GM23248 (cell line): ENCODE measurements at places on chromosomes 16 and 17.

DNA sequence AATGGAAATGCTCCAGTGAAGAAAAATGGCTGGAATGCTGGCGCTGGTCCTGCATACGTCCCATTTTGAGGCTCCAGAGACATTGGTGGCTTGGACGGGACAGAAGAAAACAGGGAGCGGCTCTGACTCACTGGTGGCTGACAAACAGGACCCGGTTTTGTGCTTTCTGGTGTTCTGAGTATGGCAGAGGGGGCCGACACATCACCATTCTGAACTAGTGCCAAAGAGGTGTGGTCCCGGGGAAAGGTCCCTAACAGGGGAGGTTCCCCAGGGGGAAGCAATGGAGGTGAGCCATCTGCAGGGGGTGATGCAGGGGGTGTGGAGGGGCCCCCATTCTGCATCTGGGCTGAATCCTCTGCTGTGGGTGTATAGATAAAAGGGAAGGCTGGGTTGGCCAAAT lies 8.3 kb downstream of the ANKRD40 start:
- peak; percentile 52 for DNase-seq

GRCh38 chr16:68992521-68992920 lies 112.9 kb upstream of the HAS3 start:
- DNase-seq: peak; percentile 73

- DNase-seq: peak; percentile 76
Measured at GRCh38 chr16:814974-815373, 14.4 kb upstream of the GNG13 start.

GRCh38 chr16:3696425-3697218 lies 20.7 kb downstream of the TRAP1 start:
- DNase-seq: peak; percentile 56

GRCh38 chr17:45298546-45299285 lies 18.1 kb downstream of the MAP3K14 start:
- DNase-seq: peak; percentile 64

DNA sequence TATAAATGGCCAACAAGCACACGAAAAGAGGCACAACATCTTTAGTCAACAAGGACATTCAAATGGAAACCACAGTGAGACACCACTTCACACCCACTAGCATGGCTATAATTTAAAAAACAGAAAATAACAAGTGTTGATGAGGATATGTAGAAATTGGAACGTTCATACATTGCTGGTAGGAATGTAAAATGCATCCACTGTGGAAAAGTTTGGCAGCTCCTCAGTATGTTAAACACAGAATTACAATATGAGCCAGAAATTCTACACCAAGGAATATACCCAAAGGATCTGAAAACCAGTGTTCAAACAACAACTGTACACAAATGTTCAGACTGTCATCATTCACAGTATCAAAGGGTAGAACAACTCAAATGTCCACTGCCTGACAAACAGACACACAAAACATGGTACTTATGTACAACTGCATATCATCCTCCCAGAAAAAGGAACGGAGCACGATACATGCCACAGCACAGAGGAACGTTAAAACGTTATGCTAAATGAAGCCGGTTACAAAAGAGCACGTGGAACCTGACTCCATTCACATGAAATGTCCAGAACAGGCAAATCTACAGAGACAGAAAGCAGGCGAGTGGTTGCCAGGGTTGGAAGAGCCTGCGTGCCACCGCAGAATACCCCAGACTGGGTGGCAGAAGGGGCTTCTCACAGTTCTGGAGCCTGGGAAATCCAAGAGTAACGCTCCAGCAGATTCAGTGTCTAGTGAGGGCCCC lies 32.8 kb upstream of the METRNL start:
- no peak for DNase-seq

GRCh38 chr17:58278661-58279015 lies 2.1 kb downstream of the MPO start:
- peak; percentile 51 for DNase-seq

GRCh38 chr17:60333628-60334031 lies 58.3 kb downstream of the USP32 start:
- DNase-seq: no peak

DNA sequence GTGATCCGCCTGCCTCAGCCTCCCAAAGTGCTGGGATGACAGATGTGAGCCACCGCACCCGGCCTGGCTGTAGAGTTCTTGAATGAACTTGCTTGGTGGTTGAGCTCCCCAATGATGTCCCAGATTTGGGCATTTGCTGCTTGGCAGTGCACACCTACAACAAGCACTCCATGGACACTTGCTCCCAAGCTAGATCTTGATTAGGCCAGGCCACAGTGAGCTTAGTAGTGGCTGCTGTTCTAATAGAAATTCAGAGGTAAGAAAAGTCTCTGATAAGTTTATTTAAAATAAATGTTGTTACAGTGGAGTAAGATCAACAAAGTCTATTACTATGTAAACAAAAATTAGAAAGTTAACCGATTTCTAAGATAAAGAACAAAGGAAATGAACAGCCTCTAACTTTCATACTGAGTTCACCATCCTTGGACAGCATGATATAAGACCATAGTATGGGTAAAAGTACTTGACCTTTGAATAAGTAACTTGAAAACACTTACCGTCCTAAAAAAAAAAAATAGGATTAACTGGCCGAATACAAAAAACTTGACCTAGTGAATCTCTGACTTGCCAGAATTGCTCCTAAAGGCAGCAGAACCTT lies 951 bp downstream of the TMED6 start:
- DNase-seq: no peak

DNA sequence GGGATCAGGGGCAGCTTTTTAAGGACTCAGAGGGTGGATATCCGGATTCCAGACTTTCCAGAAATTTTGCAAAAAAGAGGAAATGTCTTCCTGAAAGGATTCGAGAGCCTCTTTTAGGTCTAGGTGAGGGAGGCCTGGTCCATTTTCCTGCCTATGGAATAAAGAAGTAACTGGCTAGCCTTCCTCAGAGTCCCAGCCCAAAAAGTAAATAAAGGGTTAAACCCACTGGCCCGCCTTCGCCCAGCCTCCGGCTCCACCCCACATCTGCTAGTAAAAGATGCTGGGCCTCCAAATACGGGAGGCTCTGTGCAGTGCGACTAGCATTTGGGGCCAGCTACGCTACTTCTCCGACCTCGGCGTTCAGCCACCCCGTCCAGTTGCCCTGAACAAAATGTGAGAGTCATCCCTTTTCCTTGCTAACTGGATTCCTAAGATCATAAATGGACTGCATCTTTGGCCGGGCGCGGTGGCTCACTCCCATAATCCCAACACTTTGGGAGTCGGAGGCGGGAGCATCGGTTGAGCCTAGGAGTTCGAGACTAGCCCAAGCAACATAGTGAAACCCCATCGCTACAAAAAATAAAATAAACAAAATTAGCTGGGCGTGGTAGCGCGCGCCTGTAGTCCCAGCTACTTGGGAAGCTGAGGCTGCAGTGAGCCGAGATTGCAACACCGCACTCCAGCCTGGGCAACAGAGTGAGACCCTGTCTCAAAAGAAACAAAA lies 824 bp upstream of the MPP2 start:
- DNase-seq: peak; percentile 90

DNA sequence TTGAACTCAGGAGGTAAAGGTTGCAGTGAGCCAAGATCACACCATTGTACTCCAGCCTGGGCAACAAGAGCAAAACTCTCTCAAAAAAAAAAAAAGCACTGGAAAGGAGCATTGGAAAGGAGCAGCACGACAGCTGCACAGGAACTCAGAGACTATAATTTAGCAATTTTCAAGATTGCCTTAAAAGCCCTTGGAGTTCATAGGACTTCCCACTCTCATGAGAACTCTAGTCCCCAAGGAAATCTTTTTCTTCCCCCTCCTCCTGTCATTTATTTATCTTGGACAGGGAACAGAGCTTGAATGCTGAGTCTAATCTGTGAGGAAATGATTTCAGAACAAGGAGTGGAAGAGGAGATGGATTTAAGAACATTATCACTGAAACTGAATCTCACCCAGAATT lies 69.0 kb downstream of the PLXDC1 start:
- DNase-seq: peak; percentile 53

DNA sequence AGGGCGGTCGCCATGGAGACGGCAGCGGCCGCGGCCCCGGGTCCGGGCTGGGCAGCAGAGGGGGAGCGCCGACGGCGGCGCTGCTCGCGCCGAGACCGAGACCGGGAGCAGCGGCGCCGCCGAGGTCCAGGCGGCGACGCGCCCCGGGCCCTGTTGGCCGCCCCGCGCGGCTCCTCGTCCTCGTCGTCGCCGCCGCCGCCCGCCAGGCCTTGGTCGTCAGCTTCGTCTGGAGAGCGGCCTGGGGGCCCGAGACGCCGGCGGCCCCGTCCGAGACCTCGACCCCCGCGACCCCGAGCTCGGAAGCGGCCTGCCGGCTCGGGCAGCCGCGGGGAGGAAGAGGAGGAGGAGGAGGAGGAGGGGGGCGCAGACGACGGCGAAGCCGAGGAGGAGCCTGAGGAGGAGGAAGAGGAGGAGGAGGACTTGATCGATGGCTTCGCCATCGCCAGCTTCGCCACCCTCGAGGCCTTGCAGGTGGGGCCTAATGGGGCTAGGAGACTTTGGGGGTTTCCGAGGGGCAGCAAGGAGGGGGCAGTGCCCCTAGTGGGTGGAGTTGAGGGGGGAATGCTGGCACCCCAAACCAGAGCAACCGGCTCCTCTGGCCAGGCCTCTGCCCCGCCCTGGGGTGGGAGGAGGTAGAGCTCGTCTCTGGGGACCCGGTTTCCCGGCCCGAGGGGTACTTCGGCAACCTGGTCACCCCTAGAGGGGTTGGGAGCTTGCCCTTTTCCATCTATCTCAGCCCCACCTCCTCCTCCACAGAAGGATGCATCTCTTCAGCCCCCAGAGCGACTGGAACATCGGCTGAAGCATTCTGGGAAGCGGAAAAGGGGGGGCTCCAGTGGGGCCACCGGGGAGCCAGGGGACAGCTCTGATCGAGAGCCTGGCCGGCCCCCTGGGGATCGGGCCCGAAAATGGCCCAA lies 1.5 kb downstream of the FBRS start:
- peak; percentile 48 for DNase-seq

DNA sequence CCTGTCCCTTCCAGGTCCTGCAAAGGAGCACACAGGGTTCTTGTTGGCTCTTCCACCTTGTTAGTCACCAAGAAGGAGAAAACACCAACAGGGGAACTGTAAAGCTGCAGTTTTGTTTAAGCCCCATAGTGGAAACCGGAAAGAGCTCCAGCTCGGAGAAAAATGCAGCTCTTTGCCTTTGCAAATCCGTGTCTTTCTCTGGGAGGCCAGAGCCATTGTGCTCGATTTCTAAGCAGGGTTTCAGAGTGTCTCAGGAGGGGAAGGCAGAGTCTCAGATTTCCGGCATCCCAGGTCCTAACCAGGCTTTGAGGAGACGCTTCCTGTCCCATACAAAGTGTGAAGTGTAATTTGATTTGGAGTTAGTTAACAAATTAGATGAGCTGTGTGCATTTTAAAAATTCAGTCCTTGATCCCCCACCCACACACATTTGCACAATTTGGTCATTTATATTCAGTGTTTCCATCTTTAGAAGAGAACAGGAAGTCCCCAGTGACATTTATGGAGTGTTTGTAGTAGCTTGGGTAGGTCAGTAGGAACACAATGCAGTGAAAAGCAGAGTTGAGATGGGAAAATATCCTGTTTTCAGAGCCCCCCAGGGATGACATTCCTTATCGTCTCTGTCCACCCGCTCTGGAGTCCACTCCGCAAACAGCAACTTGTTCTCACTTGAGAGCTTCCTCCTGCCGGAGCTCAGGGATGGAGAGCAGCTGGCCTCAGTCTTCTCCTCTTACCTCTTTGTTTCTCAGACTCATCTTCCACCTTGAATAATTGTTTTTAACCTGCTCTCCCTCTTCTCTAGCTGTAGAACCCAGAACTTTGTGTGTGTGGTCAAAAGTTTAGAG lies 331.9 kb downstream of the SEC14L1 start:
- DNase-seq: peak; percentile 64

DNA sequence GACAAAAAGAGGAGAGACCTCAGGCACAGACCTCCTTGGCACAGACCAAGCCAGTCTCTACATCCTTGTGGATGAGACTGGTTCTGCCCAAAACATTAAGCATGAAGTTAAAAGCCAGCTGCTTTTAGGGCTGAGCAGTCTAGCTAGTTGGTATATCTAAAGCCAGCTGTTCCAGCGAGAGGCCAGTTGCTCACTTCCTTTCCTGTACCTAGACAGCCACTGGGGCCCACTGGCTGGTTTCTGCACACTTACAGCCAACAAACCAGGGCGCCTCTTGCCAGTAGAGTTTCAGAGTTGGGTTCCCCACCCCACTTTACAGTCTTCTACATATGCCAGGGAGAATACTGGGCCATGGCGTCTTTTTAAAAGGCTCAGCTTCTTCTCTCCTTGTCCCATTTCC lies 242.4 kb downstream of the ZFHX3 start:
- DNase-seq: no peak

- DNase-seq: peak; percentile 35
Measured at GRCh38 chr16:54957403-54958166, 26.9 kb downstream of the IRX5 start.

GRCh38 chr16:84823484-84823883 lies 3.7 kb downstream of the CRISPLD2 start:
- peak; percentile 80 for DNase-seq

DNA sequence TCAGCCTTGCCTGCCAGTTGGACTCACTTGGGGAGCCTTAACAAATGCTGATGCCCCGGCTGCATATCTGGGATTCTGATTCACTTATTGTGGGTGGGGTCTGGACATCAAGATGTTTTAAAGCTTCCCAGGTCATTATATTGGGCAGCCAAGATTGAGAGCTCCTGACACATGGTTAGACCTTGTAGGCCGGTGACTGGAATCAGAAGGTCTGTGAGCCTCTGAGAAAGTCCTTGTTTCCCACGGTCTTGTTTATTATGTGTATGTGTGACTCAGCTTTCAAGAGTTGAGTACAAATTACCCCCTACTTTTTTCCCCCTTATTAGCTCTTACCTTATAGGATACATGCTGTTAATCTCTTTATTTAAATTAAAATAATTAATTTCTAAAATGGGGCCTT lies 103.5 kb downstream of the ABCC1 start:
- DNase-seq: peak; percentile 51

DNA sequence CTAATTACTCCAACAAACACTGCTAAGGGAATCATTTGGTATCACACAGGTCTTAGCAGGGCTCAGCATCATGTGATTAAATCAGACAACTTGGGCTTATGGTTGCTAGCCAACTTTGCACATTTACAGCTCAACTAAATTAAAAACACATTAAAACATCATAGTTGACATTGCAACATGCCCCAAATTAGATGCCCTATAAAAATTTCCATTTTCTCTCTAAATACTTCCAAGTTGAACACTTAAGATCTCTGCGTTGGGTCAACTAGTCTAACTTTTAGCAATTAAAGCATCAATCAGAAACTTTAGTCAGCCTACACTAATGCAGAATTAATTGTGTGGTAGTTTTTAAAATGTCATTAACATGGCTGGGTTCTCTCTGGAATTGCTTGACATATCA lies 12.1 kb downstream of the DNAJC7 start:
- DNase-seq: peak; percentile 48

GRCh38 chr17:80646328-80646727 lies 101.7 kb downstream of the RPTOR start:
- DNase-seq: no peak

DNA sequence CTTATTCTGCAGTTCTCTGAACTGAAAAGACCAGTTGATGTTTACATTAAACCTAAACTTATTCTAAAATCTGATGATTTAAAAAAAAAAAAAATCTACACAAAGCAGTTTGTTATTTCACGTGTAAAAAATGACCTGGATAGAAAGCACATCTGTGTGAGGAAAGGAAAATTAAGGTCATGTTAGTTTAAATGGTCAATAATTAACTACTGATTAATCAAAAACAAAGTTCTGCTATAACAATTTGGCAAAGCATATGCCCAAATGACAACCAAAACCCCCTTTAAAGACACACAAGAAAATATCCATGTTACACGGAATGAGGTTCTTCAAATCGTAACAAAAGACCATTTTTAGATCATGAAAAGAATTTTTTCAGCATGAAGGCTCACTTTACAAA lies 30.4 kb downstream of the CACNG1 start:
- DNase-seq: no peak
